Aorta (tissue), 5 donors: ENCODE measurements at places on chromosomes 7 and 10. TPM values are rescaled to one million over a fixed set of nuclear protein-coding genes. Genes with fewer than 3 reads are reported as not detected.

The SEMA3E gene
- total RNA-seq, result 9.1 TPM

The PSPH gene
- 5.7 TPM for total RNA-seq

DNA sequence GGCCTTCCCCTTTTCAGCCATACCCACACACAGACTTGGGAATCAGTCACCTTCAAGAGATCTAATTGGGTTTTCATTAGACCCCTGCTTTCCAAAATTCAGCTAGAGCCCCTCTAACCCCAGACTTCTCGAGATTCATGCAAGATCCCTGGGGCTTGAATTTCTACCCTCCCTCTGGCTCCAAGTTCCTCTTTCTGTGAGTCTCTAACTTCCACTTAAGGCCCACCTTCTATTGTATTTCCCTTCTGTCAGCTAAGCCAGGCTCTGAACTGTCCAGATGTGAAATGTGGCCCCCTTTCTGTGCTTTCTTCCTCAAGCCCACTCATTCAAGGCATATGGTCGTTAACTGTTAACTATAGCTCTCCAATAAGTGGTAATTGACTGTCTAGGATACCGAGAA lies 132.2 kb downstream of the ZNF365 start:
- no peaks in the 10 kb centered on the region for H3K36me3 ChIP-seq
- H3K27ac ChIP-seq, result no peak overlapping the region

DNA sequence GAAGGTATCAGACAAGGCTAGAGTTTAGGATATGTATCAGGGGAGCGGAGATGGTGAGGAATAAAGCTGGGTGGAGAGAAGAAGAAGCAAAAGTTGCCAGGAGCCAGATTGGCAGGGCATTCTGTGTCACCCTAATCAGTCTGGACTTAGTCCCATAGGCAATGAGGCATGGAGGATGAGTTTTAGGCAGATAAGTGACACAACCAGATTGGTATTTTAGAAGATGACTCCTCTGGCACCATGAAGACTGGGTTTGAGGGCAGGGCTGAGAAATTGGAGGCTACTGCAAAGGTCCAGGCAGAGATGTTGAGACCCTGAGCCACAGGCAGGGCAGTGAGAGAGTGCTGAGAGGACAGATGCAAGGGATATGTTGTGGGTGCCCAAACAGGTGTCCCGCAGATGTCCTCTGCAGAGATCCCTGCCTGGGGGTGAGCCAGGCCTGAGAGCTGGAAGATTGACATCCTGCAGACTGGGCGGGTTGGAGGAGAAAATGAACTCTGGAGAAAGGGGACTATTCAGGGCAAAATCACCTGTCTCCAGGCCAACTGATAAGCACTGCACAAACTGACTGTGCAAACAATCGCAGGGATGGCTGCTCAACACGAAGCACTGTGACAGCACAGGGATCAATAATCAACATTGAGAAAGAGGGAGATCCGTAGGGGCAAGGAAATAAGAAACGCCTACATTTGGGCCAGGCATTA lies 11.9 kb upstream of the HABP2 start:
- H3K27me3 ChIP-seq, result no peaks in the 10 kb centered on the region
- no peak for DNase-seq
- no peaks in the 10 kb centered on the region for H3K36me3 ChIP-seq
- H3K4me3 ChIP-seq, result no peak overlapping the region
- H3K27ac ChIP-seq, result no peak overlapping the region

DNA sequence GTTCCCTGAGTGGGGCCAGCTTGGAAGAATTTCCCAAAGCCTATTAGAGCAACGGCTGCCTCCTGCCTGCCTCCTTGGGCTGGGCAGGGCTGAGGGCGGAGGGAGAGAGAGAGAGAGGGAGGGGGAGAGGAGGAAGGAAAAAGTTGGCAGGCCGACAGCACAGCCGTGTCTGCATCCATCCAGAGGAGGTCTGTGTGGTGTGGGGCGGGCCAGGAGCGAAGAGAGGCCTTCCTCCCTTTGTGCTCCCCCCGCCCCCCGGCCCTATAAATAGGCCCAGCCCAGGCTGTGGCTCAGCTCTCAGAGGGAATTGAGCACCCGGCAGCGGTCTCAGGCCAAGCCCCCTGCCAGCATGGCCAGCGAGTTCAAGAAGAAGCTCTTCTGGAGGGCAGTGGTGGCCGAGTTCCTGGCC lies at the start of gene AQP1:
TSS of gene AQP1 (plus strand) at position 293 of the 409 bp plus-strand sequence. CDS start at position 350, 57 bp downstream.
- no peaks in the 10 kb centered on the region for H3K4me1 ChIP-seq
- peak within 1 kb of the TSS; percentile 67 for H3K4me3 ChIP-seq
- H3K27ac ChIP-seq, result peak within 1 kb of the TSS; percentile 94

The PDK4 gene
- 294 TPM for total RNA-seq

GRCh38 chr10:31926160-31926559 lies 2.5 kb downstream of the ARHGAP12 start:
- no peak for DNase-seq
- no peaks in the 10 kb centered on the region for H3K27me3 ChIP-seq
- no peak overlapping the region for H3K27ac ChIP-seq
- H3K4me3 ChIP-seq, result no peak overlapping the region
- H3K4me1 ChIP-seq, result no peaks in the 10 kb centered on the region

The PSD gene
- total RNA-seq, result 0.16 TPM

DNA sequence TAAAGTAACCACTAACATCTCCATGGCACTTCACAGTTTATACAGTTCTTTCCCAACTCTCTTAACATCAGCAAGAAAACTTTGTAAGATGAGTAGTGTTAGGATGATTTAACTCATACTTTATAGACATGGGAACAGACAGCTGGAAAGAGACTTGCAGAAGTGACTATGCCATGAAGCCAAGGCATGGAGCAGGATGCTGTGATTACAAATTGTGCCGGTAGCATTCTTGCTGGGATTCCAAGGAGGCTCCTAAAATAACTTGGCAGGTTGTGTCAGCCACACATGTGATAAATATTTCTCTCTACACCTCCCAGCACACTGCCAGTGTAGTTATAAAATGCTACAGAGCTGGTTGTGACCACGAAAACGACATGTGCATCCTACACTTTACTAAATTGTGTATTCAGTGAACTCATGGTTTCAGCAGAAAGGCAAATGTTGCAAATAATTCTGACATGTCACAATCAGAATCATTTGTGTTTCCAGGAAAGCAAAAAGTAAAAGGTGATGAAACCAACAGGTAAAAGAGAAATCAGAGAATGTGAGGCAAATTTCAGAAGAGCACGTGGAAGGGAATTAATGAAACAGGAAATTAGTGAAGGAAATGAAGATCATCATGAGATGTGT lies 5.6 kb upstream of the CYP3A4 start:
- no peak overlapping the region for H3K27ac ChIP-seq
- no peak overlapping the region for H3K4me3 ChIP-seq
- H3K36me3 ChIP-seq, result no peaks in the 10 kb centered on the region
- H3K4me1 ChIP-seq, result no peaks in the 10 kb centered on the region

GRCh38 chr10:48946891-48947500 lies 7.4 kb upstream of the LRRC18 start:
- no peaks in the 10 kb centered on the region for H3K36me3 ChIP-seq
- H3K4me1 ChIP-seq, result no peaks in the 10 kb centered on the region
- H3K27ac ChIP-seq, result no peak overlapping the region
- no peaks in the 10 kb centered on the region for H3K27me3 ChIP-seq
- no peak overlapping the region for H3K4me3 ChIP-seq
- no peak for DNase-seq

The FKBP6 gene
- not detected for total RNA-seq

DNA sequence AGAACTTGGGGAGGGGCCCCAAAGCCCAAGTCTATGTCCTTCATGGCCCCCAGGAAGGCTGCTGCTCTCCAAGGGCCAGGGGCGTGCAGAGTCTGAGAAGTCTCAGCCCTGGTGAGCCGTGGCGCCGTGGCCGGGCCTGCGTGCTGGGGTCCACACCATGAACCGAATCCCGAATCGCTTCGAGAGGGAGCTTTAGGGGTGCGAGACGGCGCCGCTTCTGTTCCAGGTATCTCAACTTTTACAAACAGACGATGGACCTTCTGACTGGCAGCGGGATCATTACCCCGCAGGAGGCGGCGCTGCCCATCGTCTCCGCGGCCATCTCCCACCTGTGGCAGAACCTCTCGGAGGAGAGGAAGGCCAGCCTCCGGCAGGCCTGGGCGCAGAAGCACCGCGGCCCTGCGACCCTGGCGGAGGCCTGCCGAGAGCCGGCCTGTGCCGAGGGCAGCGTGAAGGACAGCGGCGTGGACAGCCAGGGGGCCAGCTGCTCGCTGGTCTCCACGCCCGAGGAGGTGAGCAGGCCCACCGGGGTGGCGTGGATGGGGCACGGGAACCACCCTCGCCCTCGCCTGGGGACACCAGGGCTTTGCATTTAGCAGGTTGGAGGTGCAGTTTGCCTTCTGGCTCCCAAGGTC lies 12.7 kb downstream of the STRA8 start:
- H3K27ac ChIP-seq, result no peak overlapping the region
- H3K4me3 ChIP-seq, result no peak overlapping the region
- H3K36me3 ChIP-seq, result no peaks in the 10 kb centered on the region
- H3K4me1 ChIP-seq, result no peaks in the 10 kb centered on the region
- no peaks in the 10 kb centered on the region for H3K27me3 ChIP-seq
- DNase-seq, result no peak

DNA sequence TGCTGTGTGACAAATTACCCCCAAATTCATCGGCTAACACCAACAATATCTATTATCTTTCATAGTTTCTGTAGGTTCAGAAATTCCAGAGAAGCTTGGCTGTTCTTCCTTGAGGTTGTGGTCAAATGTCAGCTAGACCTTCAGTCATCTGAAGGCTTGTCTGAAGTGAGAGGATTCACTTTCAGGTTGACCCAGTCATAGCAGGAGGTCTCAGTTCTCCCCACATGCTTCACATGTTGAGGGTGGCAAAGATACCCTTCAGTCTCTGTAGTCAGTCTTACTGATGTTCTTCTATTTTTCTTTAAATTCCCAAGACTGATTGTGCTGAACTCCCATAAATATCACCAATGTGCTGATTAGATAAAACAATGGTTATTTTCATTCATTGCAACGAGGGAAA lies 1692.0 kb downstream of the REEP3 start:
- no peaks in the 10 kb centered on the region for H3K36me3 ChIP-seq
- no peak overlapping the region for H3K27ac ChIP-seq
- no peaks in the 10 kb centered on the region for H3K27me3 ChIP-seq
- no peak overlapping the region for H3K4me3 ChIP-seq

DNA sequence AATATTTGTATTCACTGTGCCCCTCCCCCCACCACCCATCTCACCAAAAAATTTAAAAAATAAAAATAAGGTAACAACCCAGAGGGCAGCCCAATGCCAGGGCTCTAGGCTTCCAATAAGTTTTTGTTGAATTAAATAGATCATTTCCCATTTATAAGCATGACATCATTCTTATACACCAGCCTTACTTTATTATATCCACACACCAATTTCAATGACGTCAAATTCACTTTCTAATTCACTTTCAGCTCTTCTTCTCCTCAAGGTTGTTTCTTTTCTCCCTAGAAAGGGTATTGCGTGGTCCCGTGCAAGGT lies 1.2 kb upstream of the DKK1 start:
- DNase-seq, result no peak
- H3K4me3 ChIP-seq, result no peak overlapping the region
- H3K27me3 ChIP-seq, result no peaks in the 10 kb centered on the region
- H3K27ac ChIP-seq, result no peak overlapping the region

The ACSM6 gene
- not detected for total RNA-seq

DNA sequence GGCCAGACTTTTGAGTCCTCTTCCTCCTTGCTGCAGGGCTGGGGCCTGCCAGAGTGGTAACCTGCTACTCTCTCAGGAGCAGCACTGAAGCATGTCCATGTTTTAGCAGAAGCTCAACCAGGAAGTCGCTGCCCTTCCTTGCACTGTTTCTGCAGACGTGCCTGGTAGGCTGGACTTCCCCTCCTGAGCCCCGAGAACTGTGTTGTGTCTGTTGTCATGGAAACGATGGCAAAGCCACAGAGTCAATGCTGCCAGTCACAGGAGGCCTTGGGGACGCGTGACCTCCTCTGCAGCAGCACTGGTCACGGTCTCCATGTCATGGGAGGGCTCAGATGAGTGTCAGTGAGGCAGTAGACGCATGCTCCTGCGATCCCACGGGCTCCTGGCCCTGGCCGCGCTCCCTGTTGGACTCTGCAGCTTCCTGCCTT lies 145.5 kb downstream of the FANK1 start:
- no peaks in the 10 kb centered on the region for H3K4me1 ChIP-seq
- peak; percentile 96 for DNase-seq
- H3K4me3 ChIP-seq, result no peak overlapping the region

The RBP4 gene
- 37.5 TPM for total RNA-seq

DNA sequence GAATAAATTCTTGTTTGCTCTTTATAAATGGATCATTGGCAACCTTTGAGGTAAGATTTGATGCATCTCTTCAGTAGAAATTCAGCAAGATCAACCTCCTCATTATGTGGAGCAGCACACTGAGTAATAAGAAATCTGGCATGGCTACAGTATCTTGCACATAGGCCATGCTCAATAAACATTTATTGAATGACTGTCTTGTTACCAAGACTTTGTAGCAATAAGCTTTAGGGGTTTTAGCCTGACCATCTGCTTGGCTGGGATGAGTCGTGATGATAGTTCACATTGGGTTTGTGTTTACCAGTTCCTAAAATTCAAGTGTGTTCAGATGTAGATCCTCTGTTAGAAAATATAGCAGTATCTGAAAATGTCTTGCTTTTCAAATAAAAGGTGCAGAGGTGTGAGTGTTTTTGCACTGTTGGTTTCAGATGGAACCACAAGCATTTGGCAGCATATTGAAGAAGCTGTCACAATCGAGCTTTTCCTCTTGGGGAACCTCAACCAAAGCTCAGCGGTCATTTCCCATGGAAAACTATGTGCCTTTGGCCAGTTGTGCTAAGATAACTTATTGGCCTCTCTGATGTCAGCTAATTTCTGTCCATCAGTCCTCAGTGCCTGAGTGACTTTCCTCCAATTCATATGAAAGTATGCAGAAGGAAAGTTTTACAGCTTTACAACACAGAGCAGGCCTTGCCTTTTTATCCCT lies 442.6 kb downstream of the GFRA1 start:
- H3K4me3 ChIP-seq, result no peak overlapping the region
- H3K4me1 ChIP-seq, result no peaks in the 10 kb centered on the region
- no peaks in the 10 kb centered on the region for H3K36me3 ChIP-seq
- no peaks in the 10 kb centered on the region for H3K27me3 ChIP-seq

- no peak for DNase-seq
- no peaks in the 10 kb centered on the region for H3K27me3 ChIP-seq
Observed at GRCh38 chr7:129523924-129524323, 21.6 kb downstream of the SMKR1 start.
